ENCODE measurements at places on chromosomes 1 and 21.
A peak's percentile ranks its signal among the peaks of the same experiment; 100 is the strongest.

DNA sequence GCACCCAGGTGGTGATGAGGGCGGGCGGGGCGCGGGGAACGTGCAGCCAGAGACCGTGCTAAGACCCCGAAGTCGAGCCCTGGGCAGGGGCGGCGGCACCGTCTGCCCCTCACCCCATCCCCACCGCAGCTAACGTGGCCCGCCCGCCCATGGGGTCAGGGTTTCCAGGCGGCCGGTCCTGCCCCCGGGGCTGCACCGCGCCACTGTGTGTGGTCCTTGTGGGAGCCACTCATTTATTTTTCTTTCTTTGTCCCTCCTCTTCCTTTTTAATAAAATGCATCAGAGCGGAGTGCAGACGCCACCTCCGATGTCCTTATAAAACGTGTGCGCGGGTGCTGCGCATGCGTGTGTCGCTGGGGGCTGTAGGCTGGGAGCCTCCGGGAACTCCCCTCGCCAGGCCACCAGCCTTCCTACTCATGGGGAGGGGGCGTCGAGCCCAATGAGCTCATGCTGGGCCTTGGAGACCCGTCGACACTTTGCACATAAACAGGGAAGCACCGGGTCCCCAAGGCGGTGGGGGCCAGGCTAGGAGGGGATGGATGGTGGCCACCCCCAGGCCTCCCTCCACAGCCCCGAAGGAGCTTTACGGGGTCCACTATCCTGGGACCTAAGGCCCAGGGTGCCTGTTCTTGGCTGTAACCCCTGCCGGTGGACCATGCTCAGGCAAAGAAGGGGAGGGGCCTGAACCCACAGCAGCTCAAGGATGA is 59.9 kb downstream of the WNT9A start:
- DNase-seq, result peak; percentile 29

GRCh38 chr1:98870959-98871903 is 133.4 kb downstream of the PLPPR5 start:
- no peak for DNase-seq

GRCh38 chr21:36415375-36415774 is 30.2 kb downstream of the CHAF1B start:
- DNase-seq, result no peak

GRCh38 chr1:5997316-5997715 is 5.1 kb upstream of the NPHP4 start:
- no peak for DNase-seq

GRCh38 chr1:222250376-222250775 is 297.5 kb downstream of the HHIPL2 start:
- DNase-seq, result no peak

DNA sequence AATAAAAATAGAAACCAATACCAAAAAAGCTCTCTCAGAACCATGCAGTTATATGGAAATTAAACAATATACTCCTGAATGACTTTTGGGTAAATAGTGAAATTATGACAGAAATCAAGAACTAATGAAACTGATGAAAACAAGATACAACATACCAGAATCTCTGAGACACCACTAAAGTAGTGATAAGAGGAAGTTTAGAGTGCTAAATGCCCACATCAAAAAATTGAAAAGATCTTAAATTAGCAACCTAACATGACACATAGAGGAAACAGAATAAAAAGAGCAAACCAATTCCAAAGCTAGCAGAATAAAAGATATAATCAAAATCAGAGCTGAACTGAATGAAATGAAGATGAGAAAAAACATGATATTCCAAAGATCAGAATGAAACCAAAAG is 430.9 kb downstream of the LTN1 start:
- DNase-seq, result no peak

GRCh38 chr1:9080705-9081291 is 11.4 kb upstream of the SLC2A5 start:
- no peak for DNase-seq

DNA sequence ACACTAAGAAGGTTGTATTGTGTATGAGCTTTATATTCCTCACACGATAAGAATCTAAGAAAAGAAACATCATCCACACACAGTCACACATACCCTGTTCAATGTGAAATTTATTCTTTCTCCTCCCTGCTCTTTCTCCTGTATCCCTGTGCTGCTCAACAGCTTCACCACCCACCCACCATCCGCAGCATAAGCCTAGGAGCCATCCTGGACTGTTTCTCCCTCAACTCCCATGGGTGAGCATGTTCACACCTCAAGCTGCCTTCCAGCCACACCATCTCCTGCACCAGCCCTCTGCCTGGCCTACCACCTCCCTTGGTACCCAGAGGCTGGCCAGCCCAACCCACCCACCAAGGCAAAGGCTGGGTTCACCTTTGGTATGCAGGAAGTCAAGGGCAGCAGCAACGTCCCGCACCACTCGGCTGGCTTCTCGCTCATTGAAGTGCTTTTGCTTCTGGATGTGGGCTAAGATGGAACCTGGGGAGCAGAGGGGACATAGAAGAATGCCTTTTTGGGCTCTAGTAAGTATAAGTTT is 20.3 kb upstream of the KNCN start:
- DNase-seq, result no peak

GRCh38 chr1:6730473-6730872 is 28.9 kb upstream of the DNAJC11 start:
- no peak for DNase-seq

DNA sequence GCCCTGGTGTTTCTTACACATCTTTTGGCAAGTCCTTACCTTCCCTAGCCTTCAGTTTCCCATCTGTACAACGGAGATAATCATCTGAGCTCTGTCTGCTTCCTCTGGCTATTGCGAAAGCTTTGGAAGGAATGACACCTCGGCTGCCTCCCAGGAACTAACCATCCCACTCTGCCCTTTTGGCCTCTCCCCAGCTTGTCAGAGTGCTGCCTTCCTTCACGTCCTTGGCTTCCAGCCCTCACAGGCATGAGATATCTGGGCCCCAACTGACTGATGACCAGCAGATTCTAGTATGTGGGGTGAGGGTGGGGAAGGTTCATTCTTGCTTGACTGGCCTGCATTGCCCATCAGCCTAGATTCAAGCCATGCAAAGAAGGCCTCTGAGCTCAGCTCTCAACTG is 253.1 kb upstream of the FGGY start:
- no peak for DNase-seq

DNA sequence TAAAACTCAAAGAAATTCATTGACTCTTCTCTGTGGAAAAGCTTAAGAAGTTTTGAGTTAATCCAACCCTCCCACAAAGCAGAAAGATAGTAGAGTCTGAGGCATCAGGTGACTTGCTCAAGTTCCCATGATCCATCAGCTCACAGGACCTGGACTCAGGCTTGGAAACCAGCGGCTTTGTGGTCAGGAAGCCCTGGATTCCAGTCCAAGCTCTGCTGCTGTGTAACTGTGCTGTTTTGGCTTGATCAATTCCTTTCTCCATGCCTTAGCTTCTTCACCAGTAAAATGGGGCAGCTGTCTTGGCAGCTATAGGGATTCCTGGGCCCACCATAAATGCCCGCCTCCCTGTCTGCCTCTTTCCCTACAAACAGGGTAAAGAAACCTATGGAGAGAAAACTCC is 180.2 kb downstream of the HIVEP3 start:
- DNase-seq, result no peak

DNA sequence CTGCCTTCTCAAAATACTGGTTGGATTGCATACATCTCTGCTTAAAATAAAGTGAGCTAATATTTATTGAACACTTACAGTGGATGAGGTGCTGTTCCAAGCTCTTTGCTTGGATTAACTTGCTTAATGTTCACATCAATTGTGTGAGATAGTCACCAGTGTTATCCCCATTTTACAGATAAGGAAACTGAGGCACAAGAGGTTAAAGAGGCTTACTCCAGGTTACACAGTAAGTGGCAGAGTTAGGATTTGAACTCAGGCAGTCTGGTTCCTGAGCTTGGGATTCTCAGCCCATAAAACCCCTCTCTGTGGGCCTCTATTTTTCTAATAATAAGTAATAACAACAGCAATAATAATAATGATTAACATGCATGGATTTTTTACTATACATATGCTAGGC is 13.6 kb upstream of the FAAH start:
- no peak for DNase-seq

DNA sequence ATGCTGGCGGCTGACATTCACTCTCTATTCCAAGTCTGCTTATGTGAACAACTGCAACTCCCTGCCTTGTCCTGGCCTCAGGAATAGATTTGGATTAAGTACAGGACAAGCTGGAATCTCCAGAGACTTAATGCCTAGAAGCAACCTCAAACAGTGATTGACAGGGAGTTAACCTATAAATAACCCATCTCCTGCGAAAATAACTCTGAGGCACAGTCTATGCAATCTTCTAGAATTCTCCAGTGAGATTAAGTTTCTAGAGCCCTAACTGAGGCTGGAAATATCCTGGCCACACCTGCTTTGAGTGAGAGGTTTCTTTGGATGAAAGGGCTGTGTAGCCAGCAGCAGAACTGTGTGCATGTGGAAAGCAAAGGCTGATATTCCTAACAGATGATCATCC is 25.3 kb upstream of the ATP1A1 start:
- DNase-seq, result no peak

DNA sequence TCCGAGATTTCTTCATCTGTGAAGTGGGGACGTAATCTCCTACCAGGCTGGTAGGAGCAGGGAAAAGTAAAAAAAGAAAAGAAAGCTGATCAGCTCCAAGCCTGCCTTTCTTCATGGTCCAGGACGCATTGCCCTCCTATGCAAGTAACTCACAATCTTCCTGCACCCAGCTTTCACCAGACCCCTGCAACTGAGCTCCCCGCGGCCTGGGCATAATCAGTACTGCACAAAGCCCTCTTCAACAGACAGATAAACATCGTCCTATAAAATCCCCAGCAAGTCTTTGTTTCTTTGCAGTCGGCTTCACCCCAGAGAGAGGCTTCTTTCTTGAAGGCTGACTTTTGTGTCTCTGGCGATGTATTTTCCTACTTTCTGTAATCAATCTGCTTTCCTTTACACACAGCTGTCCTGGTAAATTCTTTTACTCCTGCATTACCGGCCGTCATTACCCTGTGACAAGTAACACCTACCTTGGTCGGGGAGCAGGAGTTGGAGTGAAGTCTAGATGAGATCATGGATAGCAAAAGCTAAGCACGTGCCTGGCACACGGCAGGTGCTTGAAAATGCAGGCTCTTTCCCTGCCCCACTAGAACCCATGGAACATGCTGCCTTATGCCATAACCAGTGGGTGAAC is 8.3 kb downstream of the PADI1 start:
- DNase-seq, result no peak

- DNase-seq, result no peak
Observed at GRCh38 chr1:46026531-46026930, 105.9 kb downstream of the PIK3R3 start.

DNA sequence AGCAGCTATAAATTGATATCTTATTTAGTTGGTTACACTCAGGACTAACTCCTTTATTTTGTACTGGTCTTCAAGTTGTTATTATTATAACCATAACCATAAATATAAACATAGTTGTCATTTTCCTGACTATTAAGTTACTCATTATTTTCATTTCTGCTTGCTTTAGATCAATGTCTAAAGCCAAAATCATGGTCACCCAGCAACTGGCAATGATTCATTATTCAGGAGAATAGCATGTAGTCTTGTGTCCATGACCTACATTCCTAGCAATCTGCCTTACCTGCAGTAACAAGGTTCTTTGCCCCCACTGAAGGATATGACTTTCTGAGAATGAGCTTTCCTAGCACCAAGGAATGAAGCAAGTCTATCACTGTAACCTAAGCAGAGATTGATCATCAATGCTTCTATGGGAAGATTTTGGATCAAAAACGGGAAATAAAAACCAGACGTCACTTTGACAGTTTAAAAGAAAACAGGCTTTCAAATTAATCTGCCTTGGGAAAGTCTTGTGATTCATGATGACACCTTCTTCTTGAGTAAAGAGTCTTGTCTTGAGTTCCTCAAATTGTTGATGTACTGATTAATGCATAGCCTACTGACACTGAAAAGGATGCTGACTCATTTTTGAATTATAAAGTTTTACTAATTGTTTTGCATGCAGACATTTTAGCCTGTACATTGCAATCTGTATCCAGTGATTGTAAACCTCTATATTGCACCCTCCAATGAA is 203.3 kb upstream of the IVNS1ABP start:
- DNase-seq, result no peak

DNA sequence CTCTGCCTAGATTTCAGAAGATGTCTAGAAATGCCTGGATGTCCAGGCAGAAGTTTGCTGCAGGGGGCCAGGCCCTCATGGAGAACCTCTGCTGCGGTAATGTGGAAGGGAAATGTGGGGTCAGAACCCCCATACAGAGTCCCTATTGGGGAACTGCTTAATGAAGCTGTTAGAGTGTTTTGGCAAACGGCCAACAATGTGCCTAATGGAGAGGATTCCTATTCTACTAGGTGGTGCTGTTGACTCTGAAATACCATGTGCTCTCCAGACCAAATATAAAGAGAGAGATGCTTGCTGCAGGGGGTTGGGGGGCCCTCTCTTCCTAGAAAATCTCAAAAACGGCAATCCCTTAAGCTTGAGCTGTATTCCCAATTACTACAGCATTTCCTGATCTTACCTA is 57.1 kb upstream of the DR1 start:
- no peak for DNase-seq

DNA sequence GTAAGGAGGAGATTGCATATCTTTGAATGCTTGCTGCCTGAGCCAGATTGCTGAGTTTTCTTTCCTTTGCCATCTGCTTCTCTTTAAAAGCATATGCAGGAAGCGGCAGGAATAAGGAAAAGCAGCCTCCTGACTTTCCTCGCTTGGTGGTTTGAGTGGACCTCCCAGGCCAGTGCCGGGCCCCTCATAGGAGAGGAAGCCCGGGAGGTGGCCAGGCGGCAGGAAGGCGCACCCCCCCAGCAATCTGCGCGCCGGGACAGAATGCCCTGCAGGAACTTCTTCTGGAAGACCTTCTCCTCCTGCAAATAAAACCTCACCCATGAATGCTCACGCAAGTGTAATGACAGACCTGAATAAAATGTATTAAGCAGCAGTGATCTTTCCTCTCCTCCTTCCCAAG is 1.5 kb downstream of the CORT start:
- DNase-seq, result no peak

DNA sequence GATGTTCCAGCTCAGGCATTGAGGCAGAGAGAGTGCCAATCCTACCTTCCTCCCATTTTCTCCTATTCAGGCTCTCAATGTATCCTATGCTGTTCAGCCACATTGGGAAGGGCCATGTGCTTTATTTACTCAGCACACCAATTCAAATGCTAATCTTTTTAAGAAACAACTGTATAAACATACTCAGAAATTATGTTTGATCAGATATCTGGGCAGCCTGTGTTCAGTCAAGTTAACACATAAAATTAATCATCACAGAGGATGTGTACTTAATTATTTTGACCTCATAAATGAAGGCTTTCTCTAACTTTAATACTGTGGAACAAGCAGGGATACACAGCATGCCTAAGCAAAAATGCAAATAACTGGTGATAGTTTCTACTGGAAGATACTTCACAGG is 149.8 kb downstream of the NCAM2 start:
- DNase-seq, result no peak

GRCh38 chr1:203491664-203492063 is 2.3 kb upstream of the OPTC start:
- no peak for DNase-seq

DNA sequence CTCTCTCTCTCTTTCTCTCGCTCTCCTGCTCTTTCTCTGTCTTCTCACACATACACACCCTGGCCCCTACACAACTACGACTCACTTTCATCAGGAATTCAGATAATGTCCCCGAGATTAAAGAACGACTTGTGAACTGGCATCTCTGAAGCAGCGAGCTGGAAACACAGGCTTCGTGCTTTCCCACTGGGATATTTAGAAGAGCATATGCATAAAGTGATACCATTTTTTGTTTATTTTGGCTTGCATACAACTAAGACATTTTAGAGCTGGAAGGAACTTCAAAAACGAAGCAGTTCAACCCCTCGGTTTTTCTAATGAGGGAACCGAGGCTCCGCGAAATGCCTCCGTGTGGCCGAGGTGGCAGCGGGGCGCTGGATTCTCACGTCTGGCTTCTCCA is 88.6 kb downstream of the ZBTB18 start:
- DNase-seq, result no peak
